Ureter (tissue), 1 donor: ENCODE measurements at places on chromosomes 16 and 17. TPM values are rescaled to one million over a fixed set of nuclear protein-coding genes. Genes with fewer than 3 reads are reported as not detected.
A peak's percentile ranks its signal among the peaks of the same experiment; 100 is the strongest.

DNA sequence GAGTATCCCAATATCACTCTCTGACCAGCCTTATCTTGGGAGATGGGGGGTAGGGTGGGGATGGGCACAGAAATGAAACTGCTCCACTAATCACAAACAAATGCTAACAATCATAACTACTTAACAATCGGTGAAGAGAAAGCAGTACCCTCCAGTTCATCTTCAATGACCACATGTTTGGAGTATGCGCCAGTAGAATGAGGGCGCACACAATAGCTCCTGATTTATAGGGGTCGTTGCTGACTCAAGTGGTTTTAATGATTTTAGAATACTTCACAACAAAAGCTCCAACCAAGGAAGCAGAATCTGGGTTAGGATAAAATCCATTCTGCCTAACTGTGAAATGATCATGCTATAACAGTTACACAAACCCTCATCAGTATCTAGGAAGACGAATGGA is 184.4 kb downstream of the AATF start:
- DNase-seq: no peak

DNA sequence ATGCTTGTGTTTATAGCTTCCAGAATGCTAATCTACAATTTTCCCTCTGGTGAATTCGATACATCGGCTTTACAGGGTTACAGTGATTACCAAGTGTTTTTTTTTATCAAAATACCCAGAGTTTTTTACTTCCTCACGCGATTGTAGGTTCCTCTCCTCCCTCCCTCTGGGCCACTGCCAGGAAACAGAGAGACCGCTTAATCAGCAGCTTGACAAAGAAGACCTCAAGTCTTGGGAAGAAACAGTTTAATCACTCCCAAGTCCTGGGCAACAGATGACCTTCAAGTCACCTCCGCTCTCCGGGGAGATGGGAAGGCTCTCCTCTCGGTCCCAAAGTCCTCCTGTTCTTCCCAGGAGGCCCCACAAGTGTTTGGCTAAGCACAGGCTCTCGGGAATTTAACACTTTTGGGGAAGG is 23.5 kb downstream of the SMTNL2 start:
- peak; percentile 70 for DNase-seq

DNA sequence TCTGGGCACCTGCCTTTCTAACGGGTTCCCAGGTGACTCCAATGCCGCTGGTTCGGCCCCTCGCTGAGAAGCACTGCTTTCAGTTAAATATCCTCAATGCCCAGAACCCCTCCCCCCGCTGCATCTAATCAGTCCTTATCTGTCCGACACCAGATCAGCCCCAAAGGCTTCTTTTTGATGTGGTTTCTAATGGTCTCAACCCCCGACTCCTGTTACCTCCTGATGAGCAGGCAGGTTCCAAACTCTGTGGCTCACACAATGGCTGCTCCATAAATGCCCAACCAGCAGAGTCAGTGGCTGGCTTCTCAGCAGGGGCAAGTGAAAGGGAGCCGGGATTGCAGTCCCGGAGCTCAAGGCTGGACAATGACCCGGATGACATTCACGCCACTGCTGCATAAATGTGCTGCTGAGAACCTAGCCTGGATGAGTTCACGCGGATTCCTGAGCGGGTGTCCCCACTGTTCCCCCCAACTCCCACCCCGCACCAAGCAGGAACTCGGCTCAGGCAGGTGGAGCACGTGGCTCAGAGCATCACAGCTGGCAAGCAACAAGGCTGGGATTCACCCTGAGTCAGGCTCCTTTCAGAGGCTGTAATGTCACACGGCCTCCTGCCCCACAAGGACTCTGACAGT is 1.0 kb upstream of the SLC38A8 start:
- no peak for DNase-seq

- DNase-seq: no peak
Measured at GRCh38 chr17:1159431-1160180, 20.2 kb downstream of the ABR start.

GRCh38 chr17:17704931-17705330 is 23.7 kb downstream of the RAI1 start:
- no peak for DNase-seq

- no peak for DNase-seq
Measured at GRCh38 chr17:55090079-55090492, 121.5 kb downstream of the STXBP4 start.

The KRTAP9-2 gene
- total RNA-seq: not detected
